LHCN-M2 (cell line): ENCODE measurements at places on chromosomes 13 and 19.

GRCh38 chr19:51097166-51097738 is 11.0 kb downstream of the CTU1 start:
- DNase-seq, result peak; percentile 26

- DNase-seq, result no peak
Measured at GRCh38 chr13:59178344-59178743, 985.4 kb downstream of the DIAPH3 start.

- DNase-seq, result no peak
Measured at GRCh38 chr13:53368948-53369347, 340.3 kb downstream of the OLFM4 start.

- DNase-seq, result no peak
Measured at GRCh38 chr19:33434886-33435705, 61.6 kb downstream of the CEBPG start.

DNA sequence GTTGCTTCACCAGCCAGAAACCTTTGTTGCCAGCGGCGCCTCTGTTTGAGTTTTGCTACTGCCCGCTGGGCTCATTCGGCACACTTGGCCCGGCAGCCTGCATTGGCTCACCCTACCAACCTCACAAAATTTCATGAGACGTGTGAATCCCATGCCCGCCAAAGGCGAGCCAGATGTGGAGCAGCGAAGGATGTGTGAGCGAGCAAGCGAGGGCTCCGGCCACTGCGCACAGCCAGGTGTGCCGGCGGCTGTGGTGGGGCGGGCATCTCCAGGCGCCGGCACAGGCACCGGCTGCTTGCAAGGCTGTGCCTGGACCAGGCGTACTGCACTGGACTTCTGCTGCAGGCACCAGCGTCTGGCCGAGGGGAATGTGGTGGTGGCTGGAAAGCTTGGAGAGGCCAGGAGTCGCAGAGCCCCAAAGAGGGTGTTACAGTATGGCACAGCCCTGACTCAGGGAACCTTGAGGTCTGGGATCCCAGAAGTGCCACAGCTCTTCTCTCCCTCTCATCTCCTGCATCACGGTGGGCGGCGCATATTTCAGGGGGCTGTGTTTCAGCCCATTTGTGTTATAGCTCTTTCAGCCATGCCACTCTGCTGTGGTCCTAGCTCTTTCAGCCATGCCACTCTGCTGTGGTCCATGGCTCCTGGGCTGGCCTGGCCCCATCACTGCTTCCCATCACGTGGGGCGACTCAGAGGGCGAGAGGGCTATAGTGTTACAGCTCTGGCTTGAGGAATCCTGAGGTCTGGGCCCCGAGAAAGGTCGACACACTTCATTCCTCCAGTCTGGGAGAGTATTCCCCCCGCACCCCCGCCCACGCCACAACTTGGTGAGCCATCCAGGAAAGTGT is 592.0 kb upstream of the SLITRK5 start:
- no peak for DNase-seq

DNA sequence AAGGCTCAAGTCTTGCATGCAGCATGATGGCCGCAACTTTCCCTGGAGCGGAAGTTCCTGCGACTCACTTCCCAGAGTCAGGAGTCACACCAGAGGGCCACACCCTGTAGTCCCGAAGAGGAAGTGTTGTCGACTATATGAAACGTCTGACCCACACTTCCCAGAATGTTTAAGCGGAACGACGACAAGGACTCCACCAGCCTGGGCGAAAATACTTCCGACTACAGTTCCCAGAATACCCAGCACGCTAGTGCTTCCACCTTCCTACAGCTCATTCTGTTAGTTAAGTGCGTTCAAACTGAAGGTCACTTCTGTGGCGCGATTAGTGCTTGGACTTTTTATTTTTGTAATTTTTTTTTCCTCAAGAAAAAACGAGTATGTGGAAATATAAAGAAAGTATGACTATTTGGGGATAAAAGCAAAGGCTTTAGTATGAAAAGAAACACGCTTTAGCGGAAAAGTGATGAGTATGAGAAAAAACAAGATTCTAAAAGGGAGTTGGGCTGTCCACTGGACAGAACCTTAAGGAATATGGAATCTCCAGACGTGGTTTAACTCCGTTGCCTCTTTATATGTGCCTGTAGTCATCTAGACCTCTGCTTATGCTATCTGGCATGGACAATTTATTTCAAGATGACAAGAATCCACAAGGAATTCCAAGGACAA is 15.5 kb upstream of the ZNF112 start:
- no peak for DNase-seq

DNA sequence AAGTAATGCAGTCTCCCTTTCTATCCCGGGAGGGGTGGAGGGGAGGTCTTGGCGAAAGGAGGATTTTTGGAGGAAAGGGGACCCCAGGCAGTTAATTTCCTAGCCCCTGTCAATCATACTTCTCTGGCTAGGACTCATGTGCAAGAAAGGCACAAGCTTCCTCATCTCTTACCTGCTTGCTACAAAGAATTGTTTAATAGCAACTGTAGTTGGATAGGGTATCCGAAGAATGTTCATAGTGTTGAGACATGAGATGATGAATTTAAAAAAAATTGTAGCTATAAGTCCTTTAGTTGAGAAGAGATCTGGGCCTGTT is 525 bp downstream of the BORA start:
- no peak for DNase-seq

GRCh38 chr13:28628241-28628640 is 30.7 kb upstream of the POMP start:
- no peak for DNase-seq

DNA sequence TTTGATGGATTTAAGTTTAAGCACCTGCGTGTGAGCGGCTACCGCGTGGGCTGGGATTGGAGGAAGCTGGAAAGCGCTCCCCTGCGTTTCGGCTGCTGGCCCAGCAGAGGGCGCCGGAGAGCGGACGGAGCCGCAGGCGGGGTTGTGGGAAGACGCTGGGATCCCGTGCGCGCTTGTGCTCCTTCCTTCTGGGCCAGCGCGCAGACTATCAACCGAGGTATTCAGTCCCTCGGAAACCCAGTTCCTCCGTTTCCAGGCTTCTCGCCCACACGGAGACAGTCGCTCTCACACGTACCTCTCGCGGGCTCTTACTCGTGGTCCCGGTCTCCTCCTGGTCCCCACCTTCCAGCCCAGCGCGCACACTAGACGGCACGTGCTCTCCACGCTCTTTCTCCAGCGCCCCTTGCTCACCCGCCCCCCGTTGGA is 28.8 kb downstream of the EPN1 start:
- DNase-seq, result no peak

DNA sequence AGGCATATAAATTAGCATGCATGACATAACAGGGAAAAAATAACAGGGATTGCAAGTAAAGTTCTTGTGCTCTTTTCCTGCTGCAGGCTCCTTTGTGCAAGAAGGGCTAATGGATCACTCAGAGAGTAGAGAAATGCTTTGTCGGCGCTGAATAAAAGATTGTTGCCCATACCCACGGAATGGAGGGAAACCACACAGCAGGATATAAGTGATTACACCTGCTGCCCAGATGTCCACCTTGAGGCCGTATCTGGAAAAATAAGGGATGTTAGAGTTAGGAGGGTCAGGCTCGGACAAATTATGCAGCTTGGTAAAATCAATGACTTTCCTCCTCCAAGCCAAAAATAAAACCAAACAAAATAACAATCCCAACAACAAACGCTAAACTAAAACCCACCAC is 322.3 kb downstream of the DCLK1 start:
- DNase-seq, result no peak

GRCh38 chr13:79434556-79434955 is 28.5 kb upstream of the RBM26 start:
- peak; percentile 80 for DNase-seq

DNA sequence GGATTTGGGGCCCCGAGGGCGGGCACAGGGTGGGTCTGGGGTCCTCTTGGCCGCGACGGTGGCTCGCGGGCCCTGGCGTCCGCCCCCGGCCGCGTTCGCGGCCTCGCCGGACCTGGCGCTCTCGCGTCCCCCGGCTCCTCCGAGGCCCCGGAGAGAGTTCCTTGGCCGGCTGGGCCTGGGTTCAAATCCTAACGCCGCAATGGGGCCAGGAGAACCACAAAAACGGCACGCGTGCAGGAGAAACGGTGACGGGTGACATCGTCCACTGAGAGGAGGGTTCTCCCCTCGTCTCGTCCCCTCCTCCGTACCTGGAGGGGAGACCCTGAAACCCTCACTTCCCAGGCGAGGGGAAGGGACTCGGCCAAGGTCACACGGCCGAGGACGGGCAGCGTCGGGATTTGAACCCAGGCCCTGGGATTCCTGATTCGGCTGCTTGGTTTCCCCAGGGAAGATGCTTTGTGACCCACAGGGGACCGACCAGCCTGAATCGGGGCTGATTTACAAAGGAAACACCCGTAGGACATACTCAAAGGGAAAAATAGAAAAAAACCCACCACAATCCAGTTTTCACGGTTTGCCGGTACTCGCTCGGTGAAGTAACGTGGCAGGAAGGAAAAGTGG is 624 bp downstream of the SAFB start:
- DNase-seq, result no peak

DNA sequence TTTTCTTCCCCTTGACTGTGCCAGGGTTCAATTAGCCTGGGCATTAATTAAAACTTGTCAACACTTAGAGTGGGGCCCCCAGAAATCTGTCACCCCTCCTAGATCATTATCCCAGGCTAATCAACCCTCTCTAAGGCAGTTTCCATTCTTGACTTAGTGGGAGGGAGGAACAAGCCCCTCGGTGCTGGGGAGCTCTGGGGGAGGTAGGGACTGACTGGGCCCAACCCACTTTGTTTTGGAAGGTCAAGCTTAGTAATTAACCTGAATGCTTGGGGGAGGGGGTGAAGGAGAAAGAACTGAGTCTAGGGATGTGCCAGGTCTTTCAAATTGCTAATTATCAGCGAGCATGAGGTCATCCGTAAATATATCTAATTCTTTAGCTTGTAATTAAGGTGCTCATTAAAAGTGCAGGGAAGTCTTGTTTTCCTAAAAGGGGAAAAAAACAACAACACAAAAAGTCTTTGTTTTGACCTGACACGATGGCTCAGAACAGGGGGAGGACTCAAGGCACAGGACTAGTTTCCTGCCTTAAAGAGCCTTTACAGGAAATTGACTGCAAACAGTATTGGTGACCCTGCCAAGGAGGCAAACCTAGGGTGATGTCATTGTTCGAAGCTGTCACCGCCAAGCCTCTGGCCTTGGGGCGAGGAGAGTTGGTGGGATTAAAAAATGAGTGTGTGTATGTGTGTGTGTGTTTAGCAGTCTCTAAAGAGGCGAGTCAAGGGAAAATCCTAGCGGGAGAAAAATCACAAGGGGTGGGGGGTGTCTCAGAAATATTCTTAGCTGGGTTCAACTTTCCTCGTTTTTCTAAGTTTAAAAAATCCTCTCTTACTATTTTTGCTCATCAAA is 19.4 kb downstream of the ACTN4 start:
- peak; percentile 73 for DNase-seq

DNA sequence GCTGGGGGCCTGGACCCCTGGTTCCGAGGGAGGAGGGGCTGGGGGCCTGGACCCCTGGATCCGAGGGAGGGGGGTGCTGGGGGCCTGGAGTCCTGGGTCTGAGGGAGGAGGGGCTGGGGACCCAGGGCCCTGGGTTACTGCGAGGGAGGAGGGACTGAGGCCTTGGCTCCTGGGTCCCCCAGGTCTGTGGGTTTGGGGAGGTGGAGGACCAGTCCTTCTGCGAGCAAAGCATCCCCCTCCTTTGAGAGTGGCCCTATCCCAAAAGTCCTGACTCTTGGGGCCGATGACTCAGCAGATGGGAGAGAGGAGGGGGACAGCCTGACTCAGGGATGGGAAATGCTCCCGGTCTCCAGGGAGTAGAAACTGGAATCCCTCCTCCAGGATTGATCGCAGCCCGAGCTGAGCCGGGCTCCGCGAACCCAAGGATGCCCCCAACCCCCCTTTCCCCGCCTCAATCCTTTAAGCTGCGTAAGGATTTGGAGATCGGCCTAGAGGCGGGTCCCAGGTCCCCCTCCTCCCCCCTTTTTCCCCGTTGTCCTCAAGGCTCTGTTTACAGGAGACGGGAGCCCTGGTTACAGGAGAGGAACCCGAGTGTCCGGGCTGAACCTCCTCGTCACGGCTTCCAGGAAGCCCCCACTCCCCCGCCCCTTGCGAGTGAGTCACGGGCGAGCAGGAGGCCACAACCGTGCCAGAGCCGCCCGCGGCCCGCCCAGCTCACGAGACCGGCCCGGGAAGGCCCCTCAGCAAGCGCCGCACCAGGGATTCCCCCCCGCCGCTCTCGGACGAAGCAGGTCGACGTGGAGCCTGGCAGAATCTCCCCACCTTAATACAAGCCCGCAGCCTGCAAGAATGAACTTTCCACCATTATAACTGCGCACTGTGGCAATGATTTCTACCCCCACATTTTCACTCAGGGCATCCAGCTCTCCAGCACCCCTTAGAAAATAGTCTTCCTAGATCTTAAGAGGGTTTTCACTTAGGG is 3.0 kb upstream of the ZFP36 start:
- peak; percentile 99 for DNase-seq

DNA sequence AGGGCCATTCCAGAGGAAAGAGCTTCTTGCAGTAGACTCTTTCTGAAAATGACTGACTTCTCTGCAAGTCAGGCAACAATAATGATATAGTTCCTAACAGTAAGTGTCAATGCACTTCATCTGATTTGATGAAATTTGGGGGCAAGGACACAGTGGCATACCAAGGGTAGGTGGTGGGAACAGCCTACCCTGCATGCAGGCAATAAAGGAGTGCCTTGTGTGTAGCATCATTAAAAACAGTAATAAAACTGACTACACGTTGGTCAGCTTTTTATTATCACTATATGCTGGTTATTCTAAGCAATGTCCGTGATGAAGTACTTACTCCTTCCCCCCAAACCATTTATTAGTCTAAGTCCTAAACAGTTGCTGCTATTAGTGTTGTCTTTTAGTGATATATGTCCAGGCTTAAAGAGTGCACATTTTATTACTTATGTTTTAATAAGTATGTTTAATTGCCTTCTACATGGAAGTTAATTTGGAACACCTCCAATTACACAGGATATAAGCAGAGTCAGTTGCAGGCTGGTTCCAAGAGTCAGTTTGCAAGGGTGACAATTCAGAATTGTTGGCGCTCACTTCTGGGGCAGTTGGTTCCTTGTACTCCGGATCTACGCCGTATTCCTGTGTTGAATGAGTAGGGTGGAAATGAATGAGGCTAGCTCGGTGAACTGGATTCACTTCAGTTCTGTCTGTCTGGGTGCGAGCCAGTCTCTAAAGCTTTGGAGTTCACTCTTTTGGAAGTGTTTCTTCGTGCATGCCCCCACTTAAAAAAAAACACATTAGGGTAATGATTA is 84.0 kb downstream of the RGCC start:
- DNase-seq, result no peak

- DNase-seq, result no peak
Measured at GRCh38 chr13:66328476-66328875, 901.7 kb downstream of the PCDH9 start.

DNA sequence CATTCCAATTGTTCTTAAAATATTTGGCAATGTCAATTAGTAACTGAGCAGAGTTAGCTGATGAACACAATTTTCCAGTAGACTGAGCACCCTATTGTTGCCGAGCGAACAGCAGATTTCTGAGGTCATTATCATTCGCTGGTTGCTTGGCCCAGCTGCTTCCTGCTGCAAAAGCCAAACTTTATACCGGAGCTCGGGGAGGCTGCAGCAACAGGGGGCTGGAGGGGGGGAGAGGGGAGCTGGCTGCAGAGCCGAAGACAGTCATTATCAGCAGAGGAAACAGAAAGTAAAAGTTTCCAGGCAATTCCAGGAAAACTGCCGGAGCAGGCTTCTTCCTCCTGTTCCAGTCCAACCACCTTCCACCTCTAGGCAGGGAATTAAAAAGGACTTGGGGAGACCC is 77.9 kb downstream of the ZNF536 start:
- DNase-seq, result no peak
